ENCODE measurements at places on chromosomes 5 and 9.

DNA sequence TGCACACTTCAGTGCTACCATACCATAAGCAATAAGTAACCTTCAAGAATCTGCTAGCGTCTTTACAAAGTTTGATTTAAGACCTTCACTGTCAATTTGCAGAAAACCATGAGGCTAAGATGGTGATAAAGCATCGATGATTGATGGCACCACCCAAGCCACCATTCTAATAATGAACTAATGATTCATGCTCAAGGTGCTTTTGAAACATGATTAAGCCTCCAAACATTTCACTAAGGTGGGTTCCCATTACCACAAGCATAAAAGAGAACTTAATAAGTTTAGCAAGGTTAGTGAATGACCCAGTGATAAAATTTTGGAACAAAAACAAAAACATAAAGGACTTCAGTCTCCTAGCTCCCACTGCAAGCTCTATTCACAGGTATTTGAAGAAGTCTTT, 214.7 kb downstream of the FBXL17 start:
- no peak for DNase-seq

GRCh38 chr5:41334758-41335157, 121.4 kb upstream of the C6 start:
- peak; percentile 28 for DNase-seq

DNA sequence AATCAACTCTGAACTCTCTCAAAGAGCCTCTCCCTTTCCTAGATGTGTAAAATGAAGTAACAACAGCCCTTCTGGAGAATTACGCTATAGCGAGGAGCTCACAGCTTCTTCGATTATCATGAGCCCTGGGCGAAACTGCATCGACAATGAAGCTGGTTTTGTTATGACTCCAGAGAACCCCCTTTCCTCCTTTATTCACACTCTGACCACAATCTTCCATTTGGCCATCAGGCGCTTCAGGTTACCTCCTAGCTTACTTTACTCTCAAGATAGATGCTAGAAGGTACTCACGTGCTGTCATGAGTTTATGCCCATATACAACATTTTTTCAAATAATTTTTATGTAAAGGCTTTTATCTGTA, 362.7 kb upstream of the RFX3 start:
- peak; percentile 79 for DNase-seq

GRCh38 chr5:14247054-14247386, 103.9 kb downstream of the TRIO start:
- DNase-seq = no peak

DNA sequence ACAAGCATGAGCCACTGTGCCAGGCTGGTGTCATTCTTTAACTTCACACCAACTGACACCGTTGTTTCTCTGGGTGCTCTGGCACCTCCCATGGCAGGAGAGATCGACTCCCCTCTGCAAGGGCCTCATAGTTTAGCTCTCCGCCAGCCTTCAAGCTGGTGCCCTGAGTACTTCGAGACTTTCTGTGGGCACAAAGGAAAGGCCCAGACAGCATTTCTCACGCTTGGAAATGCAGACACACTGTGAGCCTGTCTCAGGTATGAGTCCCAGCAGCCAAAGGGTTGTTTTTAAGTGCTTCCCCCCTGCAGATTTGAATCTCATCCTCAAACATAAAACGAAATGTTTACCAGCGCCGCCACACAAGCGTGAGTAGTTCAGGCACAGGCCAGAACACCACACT, 11.1 kb upstream of the TCF7 start:
- DNase-seq = no peak

- DNase-seq = no peak
Observed at GRCh38 chr5:35354751-35355150, 124.5 kb upstream of the PRLR start.

All from activated CD4-positive, alpha-beta T cell treated with anti-CD3 and anti-CD28 coated beads, Interleukin-2, Interleukin-4, amounts not matched to agents 100 ng/mL and 50 ng/mL, durations not matched to agents 16 hours and 8 hours (primary cell).